Omental fat pad (tissue), 4 donors: ENCODE measurements at places on chromosomes 7 and 10. TPM values are rescaled to one million over a fixed set of nuclear protein-coding genes. Genes with fewer than 3 reads are reported as not detected.

DNA sequence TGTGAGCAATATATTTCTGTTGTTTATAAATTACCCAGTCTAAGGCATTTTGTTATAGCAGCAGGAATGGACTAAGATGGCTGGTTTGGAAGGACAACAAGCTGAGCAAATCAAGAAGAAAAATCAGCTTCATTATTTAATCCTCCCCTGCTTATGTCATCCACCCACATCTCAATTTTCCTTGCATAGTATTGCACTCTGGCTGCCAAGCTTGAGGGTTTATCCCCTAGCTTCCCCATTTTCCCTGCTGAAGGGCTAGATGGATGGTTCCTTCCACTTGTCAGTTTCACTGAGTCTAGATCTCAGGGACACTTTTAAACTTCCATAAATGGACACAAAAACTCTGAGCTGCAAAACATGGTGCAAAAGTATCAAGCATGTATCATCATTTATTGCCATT is 75.2 kb upstream of the LAMB4 start:
- no peak for DNase-seq

DNA sequence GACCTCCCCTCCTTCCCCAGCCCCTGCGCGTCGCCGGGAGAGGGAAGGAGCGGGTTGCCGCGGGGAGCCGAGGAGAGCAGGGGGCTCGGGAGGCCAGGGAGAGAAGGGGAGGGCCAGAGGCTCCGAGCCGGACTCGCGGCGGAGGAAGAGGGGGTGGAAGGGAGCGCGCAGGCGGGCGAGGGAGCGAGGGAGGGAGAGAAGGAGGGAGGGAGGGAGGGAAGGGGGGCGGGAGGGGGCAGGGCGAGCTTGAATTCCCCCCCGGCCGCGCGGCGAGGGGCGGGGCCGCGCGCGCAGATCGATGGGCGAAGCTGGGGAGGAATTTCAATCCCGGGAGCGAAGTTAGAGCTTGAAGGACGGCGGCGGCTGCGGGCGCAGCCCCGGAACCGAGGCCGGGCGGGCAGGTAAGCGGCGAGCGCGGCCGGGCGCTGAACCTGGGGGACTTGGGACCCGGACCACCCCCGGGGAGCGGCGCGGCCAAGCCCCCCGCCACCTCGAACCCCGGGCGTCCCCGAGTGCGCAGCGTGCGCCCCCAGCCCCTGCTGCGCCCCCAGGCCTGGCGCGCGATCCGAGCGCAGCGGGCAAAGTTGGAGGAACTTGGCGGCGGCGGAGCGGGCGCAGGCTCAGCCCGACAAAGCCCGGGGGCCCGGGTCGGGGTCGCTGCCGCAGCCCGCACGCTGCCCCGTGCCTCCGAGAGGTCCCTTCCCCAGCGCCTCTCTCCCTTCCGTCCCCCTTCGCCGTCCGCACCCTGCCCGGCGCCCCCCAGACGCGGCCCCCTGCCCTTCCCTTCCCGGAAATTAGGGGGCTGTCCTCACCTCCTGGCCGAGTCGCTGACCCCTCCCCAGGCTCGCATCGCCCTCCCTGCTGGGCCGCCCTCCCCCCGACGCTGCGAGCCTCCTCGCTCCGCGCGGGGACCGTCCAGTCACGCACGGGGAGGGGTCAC is at the start of gene ELFN1:
ELFN1 (plus strand) TSS at position 324 of the 940 bp plus-strand sequence. CDS start 74,320 bp downstream, outside the sequence.
- DNase-seq = peak; percentile 21

CYP3A4 gene
- not detected for total RNA-seq

DNA sequence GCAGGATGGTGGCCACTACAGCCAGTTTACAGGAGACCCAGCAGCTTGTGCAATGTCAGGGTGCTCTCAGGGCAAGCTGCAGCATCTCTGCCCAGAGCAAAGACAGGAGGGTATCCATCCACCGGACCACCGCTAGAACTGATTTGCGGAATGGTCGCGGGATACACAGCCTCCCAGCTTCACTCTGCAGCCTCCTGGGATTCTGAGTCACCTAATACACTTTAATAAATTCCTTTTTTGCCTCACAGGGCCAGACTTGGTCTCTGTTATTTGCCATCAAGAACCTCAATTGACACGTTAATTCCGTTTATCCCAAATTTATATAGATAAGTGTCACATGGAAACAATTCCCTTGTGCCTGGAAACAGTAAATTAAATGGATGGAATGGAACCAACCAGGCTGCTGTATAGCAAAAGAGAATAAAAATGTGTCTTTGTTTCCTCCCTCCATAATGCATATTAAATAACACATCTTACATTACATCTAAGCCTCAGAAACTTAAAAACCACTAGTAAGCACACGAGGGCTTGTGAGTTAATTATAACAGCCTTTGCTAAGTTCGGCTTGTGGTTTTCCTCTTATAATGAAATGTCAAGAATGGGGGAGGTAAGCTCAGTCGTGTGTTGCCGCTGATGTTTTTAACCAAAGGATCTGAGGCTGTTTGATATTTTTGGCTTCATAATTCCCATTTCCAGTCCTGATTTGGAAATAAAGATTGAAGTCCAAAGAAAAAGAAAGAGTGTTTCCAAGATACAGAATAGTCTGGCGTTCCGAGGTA is 52.1 kb downstream of the ADRB1 start:
- no peak for DNase-seq

DNA sequence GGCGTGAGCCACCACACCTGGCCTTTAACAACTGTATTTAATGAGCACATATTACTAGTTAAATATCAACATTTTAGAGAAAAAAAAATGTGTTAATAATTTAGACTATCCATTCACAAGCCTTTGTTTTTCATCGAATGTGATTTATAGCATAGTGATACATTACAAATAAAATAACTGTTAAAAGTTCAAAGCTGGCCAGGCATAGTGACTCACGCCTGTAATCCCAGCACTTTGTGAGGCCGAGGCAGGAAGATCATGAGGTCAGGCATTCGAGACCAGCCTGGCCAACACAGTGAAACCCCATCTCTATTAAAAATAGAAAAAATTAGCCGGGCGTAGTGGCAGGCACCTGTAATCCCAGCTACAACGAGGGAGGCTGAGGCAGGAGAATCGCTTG is 72.7 kb downstream of the HACD1 start:
- no peak for DNase-seq

MKI67 gene
- 0.63 TPM for total RNA-seq

CYP3A5 gene
- 19.9 TPM for total RNA-seq
